ENCODE measurements at places on chromosomes 1 and 21. TPM values are rescaled to one million over a fixed set of nuclear protein-coding genes. Genes with fewer than 3 reads are reported as not detected.

Gene NTMT2
- total RNA-seq = not detected

Gene SSBP3
- 33.4 TPM for total RNA-seq

Gene YARS1
- total RNA-seq = 74.9 TPM

Gene LAX1
- total RNA-seq = 0.54 TPM

Gene NHLH1
- 0.14 TPM for total RNA-seq

Gene ADGRL4
- total RNA-seq = 15.8 TPM

Gene CASQ2
- 12.5 TPM for total RNA-seq

Gene SAMD13
- total RNA-seq = 0.95 TPM

Gene MOB3C
- total RNA-seq = 42.3 TPM

Gene AHDC1
- total RNA-seq = 38.3 TPM

Gene KRTAP13-4
- not detected for total RNA-seq

GRCh38 chr1:150552911-150553289, 3.7 kb downstream of the ADAMTSL4 start:
- peaks cover 31% of the 10 kb centered on the region for H3K4me1 ChIP-seq
- peak overlapping the region; percentile 28 for H3K4me3 ChIP-seq
- H3K27ac ChIP-seq = peak overlapping the region; percentile 88

DNA sequence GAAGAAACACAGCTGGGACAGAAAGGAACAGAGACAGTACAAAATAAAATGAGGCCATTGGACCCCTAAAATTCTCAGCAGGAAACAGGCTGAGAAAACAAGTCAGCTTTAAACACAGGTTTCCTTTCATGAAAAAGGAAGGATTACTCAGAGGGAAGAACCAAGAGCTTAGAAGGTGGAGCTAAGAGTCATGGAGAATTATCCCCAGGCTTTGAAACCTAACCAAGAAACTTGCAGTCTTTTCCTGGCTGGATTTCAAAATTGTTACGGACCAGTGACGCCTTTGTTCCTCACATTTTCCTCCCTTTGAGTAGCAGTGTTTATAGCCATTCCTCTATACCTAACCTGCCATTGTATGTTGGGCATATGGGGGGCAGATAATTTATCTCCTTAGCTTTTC, 8.8 kb downstream of the HMGB4 start:
- peaks cover 5% of the 10 kb centered on the region for H3K4me1 ChIP-seq
- no peak overlapping the region for H3K27ac ChIP-seq

DNA sequence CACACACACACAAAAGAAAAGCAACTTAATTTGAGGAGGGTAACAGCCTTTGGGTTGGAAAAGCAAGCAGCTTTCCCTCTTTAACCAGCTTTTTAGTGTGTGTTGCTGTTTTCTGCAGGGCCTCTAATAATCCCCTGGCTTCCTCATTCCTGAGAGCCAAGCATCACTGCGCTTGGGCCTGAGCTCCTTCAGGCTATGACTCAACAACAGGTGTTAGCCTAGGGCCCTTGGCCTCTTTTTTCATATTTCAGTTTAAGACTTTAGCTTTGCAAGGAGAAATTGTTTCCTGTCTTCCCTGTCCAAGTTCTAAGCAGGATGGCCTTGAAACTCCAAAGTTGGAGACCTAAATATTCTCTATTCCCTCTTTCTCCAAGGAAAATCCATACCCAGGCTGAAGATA, 26.2 kb upstream of the SNX27 start:
- DNase-seq = no peak
- no peaks in the 10 kb centered on the region for H3K27me3 ChIP-seq
- H3K4me1 ChIP-seq = no peaks in the 10 kb centered on the region
- no peak overlapping the region for H3K4me3 ChIP-seq
- H3K27ac ChIP-seq = no peak overlapping the region

- DNase-seq = no peak
- H3K4me3 ChIP-seq = no peak overlapping the region
- H3K27ac ChIP-seq = no peak overlapping the region
- no peaks in the 10 kb centered on the region for H3K36me3 ChIP-seq
Observed at GRCh38 chr1:76381450-76382097, 307.0 kb downstream of the ST6GALNAC3 start.

DNA sequence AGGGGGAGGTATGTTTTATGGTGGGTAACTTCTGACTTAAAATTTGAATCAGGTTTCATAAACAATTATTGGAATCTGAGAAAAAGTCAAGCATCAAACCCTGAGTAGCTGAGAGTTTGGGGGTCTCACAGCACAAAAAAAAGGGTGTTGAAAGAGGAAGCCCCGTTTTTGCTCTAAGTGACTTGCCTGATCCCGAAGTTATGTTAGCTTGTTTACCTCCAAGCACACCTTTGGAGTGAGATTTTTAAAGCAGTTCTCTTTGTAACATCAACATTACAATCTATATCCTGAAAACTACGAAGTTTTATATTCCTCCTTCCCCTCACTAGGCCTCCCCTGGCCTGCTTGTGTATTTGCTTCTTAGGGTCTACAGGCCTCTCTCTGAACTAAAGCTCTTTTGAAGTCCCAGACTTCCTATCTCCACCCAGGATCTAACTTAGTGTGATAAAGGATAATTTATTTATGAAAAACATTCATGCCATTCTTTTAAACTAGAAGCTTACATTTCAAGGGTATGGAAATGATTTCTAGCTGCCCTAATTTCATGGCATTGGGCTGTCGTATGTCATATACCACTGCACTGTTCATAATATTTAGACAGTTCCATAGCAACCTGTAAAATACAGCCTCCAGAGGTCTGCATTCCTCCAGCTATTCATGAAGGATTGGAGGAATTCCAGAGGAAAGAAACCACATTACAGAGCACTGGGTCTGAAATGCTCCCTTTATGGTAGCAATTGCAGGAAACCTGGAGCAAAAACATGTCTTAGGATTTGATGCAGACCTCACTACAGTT, 36.1 kb upstream of the RGS1 start:
- H3K36me3 ChIP-seq = no peaks in the 10 kb centered on the region
- peak overlapping the region; percentile 93 for H3K27ac ChIP-seq
- H3K4me3 ChIP-seq = no peak overlapping the region

- no peak for DNase-seq
- no peak overlapping the region for H3K4me3 ChIP-seq
- no peaks in the 10 kb centered on the region for H3K27me3 ChIP-seq
- H3K27ac ChIP-seq = no peak overlapping the region
Observed at GRCh38 chr1:54859700-54860391, 27.1 kb downstream of the DHCR24 start.

GRCh38 chr1:11174261-11174942, 14.8 kb upstream of the ANGPTL7 start:
- no peak overlapping the region for H3K27ac ChIP-seq
- no peaks in the 10 kb centered on the region for H3K27me3 ChIP-seq
- DNase-seq = no peak

DNA sequence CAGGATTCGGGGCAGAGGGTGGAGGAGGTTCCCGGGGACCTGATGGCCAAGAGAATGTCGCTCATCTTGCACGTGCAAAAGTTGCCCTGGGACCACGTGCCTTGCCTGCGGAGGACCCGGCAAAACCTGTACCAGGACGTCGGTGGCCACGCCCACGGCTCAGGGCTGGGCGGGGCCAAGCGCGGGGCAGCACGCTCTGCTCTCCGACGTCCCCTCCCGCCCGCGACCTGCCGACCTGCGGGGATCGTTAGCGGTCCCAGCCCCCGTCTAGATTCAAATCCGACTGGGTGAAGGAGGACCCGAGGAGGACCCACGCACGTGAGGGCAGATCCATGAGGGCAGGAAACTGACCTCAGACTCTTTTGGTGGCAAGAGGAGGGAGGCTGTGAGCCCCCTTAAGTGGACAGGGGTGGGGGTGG, at the start of gene C1orf167:
C1orf167 (plus strand) TSS at position 206 of the 419 bp plus-strand sequence. CDS start 2,208 bp downstream, outside the sequence.
- peaks cover 2% of the 10 kb centered on the region for H3K4me1 ChIP-seq
- no peak within 1 kb of the TSS for H3K27ac ChIP-seq
- H3K27me3 ChIP-seq = no peaks in the 10 kb centered on the region

GRCh38 chr1:186076006-186076405, 299.0 kb downstream of the TPR start:
- peak overlapping the region; percentile 70 for H3K27ac ChIP-seq
- peaks cover 20% of the 10 kb centered on the region for H3K4me1 ChIP-seq
- no peak overlapping the region for H3K4me3 ChIP-seq
- peaks cover 15% of the 10 kb centered on the region for H3K36me3 ChIP-seq
- no peaks in the 10 kb centered on the region for H3K27me3 ChIP-seq

DNA sequence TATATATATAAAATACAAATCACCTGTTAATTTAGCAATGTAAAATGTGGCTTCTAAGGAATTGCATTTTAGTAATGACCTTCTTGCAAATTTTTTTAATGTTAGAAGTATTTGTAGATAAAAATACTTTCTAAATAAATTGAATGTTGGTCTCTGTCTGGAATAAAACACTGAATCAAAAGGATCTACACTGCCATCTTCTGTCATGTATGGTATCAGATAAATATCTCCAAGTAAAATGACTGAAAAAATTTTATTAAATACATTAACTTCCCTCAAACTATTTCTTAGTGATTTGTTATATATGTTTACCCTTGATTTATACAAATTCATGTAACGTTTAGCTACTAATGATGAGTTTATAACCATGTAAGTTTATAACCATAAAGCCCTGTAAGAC, 2029.3 kb downstream of the MRPL39 start:
- H3K4me1 ChIP-seq = no peaks in the 10 kb centered on the region
- no peaks in the 10 kb centered on the region for H3K27me3 ChIP-seq
- H3K27ac ChIP-seq = no peak overlapping the region

DNA sequence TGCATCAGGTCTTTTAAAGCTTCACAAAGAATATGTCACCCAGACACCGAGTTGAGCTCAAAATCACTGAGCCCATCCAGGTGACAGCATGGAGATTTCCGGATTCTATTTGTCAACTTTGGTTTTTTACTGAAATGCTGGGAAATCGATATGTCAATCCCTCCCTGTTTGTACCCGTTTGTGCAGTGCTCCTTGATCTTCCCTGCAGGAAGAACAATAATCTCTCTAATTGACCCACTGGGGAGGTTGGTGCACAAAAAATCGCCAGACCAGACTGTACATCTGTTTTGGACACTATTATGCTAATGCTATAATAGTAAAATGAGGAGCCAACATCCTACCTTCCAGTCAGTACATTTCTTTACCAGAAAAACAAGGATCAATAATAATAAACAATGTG, 1.8 kb downstream of the BARHL2 start:
- no peak overlapping the region for H3K27ac ChIP-seq
- H3K36me3 ChIP-seq = no peaks in the 10 kb centered on the region
- no peak for DNase-seq
- H3K4me3 ChIP-seq = no peak overlapping the region

- H3K27me3 ChIP-seq = no peaks in the 10 kb centered on the region
- no peaks in the 10 kb centered on the region for H3K36me3 ChIP-seq
- no peak for DNase-seq
Observed at GRCh38 chr21:14121719-14122118, 89.0 kb downstream of the LIPI start.

GRCh38 chr1:225629483-225629882, 23.4 kb downstream of the ENAH start:
- H3K4me3 ChIP-seq = no peak overlapping the region
- no peaks in the 10 kb centered on the region for H3K36me3 ChIP-seq
- DNase-seq = no peak
- H3K27me3 ChIP-seq = no peaks in the 10 kb centered on the region

GRCh38 chr1:42163114-42163513, 1.4 kb downstream of the GUCA2A start:
- H3K27ac ChIP-seq = no peak overlapping the region
- DNase-seq = no peak
- H3K4me1 ChIP-seq = no peaks in the 10 kb centered on the region
- H3K27me3 ChIP-seq = no peaks in the 10 kb centered on the region
- H3K4me3 ChIP-seq = no peak overlapping the region

DNA sequence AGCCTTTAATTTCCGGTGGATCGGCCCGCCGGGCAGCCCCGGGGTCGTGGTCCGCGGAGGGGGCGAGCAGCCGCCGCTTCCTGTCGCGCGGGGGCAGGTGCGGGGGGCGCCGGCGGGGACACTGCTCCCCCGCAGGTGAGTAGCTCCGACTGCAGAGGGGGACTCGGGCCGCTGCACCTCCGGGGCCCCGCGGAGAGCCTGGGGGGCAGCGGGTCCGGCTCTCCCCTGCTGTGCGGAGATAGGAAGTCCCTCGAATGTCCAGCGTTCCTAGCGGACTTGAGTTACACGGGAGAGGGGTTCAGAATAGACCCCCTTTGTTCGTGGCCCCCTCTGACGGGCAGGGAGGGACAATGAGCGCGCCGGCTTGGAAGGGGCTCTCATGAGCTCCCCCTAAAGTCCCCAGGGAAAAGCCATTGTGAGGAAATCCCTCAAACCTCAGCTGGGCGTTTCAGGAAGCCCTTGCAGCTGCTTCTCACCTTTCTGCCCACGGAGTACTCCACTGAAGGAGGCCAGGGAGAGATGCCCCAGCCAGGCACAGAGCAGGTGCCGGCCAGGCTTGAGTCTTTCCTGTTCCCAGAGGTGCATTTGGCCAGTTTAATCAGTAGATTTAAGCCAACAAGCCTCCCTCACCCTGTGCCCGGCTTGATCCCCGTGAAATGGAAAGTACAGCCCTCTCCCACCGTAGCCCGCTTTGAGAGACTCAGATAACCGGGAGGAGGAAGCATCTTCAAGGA, 925 bp downstream of the PDE9A start:
- DNase-seq = no peak
- no peaks in the 10 kb centered on the region for H3K36me3 ChIP-seq
- H3K27ac ChIP-seq = no peak overlapping the region
- no peaks in the 10 kb centered on the region for H3K27me3 ChIP-seq
- H3K4me3 ChIP-seq = peak overlapping the region; percentile 71
- no peaks in the 10 kb centered on the region for H3K4me1 ChIP-seq

DNA sequence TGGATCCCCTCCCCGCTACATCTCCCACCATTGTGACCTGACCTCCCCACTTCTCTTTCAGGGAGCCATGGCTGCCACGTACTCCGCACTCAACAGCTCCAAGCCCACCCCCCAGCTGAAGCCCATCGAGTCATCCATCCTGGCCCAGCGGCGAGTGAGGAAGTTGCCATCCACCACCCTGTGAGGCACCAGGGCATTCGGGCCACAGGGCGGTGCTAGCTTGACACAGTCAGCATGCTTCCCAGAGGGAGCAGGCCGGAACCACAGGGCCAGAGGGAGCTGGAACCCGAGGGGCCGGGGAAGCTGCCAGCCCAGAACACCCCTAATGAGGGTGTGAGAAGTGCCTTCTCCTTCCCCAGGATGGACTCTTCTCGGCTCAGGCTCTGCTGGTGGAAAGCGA, 44.5 kb downstream of the RPS6KA1 start:
- H3K4me3 ChIP-seq = no peak overlapping the region
- H3K27me3 ChIP-seq = no peaks in the 10 kb centered on the region
- H3K4me1 ChIP-seq = no peaks in the 10 kb centered on the region
- H3K36me3 ChIP-seq = no peaks in the 10 kb centered on the region
- no peak for DNase-seq

GRCh38 chr1:54649130-54649898, 7.7 kb downstream of the MROH7 start:
- H3K4me1 ChIP-seq = peaks cover 10% of the 10 kb centered on the region
- DNase-seq = no peak
- no peak overlapping the region for H3K27ac ChIP-seq
- no peak overlapping the region for H3K4me3 ChIP-seq
- no peaks in the 10 kb centered on the region for H3K36me3 ChIP-seq

Data from thoracic aorta (tissue), 2 donors.